ENCODE measurements at places on chromosomes 6 and 20.

GRCh38 chr6:167130008-167130677 is 7.2 kb downstream of the CCR6 start:
- DNase-seq, result no peak

DNA sequence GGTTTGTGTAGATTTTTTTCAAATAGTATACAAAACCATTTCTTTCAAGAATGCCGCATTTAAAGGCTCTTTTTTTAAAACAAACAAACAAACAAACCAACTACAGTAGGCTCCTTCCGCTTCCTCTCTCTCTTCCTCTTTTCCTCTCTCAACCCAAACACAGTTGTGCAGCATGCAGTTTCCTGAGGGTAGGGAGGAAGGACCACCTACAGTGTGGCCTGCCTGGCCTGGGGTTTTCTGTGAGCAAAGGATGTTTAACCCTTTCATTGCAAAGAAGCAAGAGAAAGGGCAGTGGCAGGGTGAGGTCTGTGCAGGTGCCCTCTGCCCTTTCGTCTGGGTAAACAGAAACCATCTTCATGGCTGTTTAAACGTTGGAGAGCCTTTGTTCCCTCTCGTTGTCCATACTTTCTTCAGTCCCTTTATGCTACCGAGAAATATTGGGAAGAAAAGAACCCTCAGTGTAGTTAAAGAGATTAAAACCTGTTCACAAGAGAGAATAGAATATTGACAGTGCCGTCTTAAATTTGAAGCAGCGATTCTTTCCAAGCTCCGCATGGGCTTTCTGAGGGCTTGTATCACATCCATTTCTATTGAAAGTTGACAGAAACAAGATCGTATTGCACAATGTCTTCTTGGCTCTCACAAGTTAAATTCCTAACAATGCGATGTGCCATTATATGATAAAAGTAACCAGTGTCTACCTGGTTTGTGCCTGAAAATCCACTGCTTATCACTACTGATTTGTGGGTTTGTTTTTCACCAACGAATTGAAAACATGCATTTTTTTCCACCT is 215.5 kb upstream of the SNX9 start:
- DNase-seq, result no peak

GRCh38 chr20:54626126-54626525 is 150.7 kb downstream of the DOK5 start:
- no peak for DNase-seq

- no peak for DNase-seq
These were observed 66.3 kb downstream of the NCOA3 start for GRCh38 chr20:47568019-47568418.

DNA sequence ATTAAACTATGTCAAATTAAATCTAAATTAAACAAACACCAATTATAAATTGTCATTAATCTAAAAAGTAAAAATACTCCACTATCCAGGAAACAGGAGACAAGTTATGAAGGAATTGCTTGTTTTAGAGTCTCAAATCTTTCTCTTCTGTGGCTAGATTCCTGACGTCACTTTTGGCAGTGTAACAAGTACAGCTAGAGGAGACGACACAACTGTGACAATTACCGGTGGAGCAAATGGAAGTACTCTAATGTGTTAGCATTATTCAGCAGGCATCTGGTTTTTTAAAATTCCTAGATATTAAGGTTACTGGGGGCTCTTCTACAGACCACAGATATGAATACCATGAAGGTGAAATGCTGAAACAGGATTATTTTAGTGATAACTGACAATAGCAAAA is 1042.7 kb downstream of the EPHA7 start:
- no peak for DNase-seq

GRCh38 chr6:113616701-113617274 is 240.4 kb upstream of the MARCKS start:
- no peak for DNase-seq

- no peak for DNase-seq
These were observed 20.6 kb upstream of the ARHGAP18 start for GRCh38 chr6:129730477-129731165.

DNA sequence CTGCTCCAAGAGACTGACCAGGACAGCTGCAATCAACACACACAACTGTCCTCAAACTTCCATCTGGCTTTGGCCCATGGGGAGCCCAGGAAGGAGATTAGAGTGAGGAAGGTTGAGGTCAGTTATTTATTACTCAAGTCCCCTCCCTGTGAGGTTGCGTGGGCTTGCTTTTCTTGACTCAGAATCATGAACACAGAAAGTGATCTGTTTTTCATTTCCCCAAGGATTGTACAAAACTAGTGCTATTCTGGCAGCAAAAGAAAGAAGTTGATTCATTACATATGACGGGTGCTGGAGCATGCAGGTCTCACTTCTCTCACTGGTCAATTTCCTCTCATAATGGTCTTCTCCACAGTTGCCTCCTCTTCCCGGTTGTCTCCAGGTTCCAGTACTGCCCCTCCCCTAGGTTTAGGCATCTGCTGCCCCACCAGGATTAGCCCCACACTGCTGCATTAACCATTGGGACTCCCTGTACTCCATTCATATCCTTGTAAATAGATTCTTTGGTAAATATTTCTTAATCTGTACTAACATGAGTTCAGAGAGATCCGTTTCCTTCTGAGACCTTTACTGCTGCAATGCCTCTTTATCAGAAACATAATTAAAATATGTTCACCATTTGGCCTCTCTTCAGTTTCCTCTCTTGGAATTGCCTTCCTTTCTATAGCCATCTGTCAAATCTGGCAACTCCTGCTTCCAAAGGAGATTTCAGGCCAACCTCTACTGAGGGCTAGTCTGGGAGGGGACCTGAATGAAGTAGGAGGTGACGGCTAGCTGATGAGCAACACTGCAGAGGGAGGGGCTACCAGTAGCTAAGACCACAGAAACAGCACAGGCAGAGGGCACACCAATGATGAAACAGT is 888.8 kb downstream of the QKI start:
- DNase-seq, result no peak

DNA sequence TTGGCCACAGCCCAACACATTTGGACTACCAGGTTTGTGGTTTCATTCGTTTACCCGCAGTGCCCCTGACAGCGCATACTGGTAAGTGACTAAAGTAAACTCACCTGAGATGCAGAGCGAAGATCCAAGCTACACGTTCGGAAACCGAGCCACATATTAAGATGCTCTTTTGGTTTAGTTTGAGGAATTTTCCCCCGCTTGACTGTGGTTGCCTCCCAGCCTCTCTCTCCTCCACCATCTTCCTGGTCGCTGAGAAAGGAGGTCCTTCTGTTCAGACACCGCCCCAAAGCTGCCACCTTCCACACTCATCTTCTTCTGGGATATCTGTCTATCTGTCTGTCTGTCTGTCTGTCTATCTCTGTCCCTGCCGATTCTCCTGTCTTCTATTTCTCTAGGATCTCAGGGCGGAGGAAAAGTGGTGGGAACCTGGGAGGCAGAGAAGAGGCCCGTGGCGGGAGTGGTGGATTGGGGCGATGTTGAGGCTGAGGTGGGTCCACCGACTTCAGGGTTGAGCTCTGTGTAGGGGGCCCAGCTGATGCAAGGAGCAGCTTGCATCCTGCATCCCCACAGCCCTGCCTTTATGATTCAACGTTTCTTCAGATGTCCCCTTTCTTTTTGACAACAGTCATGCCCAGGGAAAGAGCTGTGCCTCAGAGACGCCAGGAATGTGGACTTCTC is 196.9 kb upstream of the ZNF184 start:
- DNase-seq, result no peak

DNA sequence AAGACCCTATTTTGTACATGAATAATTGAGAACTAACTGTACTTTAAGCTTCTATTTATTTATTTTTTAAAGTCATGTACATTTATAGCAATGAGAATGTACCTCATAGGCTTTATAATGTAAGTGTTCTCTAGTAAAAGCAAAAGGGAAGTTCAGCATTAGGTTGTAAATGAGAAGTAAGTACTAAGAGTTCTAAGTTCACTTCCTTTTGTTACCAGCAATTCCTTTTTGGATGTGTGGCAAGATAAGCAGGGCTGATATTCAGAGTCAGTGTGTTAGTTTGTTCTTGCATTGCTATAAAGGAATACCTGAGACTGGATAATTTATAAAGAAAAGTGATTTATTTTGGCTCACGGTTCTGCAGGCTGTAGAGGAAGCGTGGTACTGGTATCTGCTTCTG is 54.0 kb upstream of the CCN2 start:
- DNase-seq, result no peak

DNA sequence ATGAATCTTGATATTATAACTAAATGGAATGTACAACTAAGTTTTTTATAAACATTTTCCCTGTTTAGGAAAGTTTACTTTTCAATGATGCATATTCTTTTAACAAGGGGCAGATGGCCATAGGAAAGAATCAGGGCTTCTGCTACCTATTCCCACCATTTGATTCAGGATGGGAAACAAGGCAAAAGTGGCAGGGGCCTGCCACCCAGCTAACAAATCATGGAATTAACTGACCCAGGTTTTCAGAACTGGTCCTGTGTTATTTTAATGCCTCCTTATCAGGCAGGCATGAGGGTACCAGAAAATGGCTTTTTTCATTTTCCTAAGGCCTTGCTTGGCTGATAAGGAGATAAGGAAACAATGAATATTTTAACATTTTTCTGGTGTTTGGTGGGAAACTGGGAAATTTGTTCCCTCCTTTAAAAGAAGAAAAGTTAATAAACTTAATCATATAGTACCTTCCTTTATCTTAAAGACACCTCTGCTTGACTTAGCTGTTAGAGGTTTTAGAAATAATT is 6.7 kb downstream of the POU3F2 start:
- DNase-seq, result no peak

- no peak for DNase-seq
These were observed 37.6 kb upstream of the CHMP4B start for GRCh38 chr20:33773412-33774089.

GRCh38 chr6:105651969-105652368 is 249.1 kb upstream of the PREP start:
- no peak for DNase-seq

DNA sequence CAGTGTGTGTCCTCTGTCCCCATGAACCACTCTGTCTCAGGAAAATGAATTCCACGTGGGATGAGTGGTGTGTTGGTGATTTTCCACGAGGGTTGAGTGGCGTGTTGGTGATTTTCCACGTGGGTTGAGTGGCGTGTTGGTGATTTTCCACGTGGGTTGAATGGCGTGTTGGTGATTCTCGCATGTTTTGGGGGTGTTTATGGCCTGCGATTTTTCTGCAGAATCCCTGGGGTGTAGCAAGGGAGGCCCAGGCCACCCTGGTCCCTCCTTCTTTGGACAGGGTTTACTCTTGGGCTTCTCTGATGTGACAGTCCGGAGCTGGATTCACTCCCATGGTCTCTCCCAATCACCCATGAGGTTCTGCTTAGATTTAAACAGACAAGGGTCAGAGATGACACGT is 90.6 kb upstream of the FRMD1 start:
- no peak for DNase-seq

- no peak for DNase-seq
These were observed 111.9 kb downstream of the FRK start for GRCh38 chr6:115948751-115949150.

DNA sequence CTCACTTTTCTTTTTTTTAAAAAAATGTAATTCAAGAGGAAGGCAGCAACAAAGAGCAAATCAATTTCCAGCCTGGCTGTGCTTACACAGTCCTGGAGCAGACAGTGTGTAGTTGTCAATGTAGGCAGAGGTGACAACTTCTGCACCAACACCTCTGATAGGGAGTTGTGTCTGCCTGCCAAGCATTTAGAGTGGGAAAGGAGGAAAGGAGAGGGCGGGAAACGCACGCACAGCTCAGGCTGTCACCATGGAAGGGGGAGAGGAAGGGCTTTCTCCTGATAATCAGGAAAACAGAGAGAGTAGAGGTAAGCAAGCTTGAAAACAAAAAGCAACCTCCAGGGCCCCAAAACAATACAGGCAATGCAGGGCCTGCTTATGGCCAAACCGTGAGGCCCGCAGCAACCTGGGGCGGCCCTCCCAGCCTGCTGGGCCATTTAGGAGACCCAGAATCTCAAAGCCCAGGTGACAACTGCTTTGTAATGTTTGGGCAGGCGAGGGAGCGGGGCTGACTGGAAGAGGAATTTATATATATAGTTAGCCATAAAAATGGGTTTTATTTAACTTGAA is 41.5 kb upstream of the GFOD1 start:
- no peak for DNase-seq

- no peak for DNase-seq
These were observed 194.4 kb upstream of the CST7 start for GRCh38 chr20:24754691-24755090.

GRCh38 chr6:157219201-157220200 is 103.8 kb downstream of the TMEM242 start:
- DNase-seq, result no peak

GRCh38 chr20:24605937-24606455 is 136.6 kb downstream of the SYNDIG1 start:
- no peak for DNase-seq

GRCh38 chr6:24662236-24662635 is 4.5 kb downstream of the TDP2 start:
- DNase-seq, result no peak

- DNase-seq, result no peak
These were observed 628.0 kb upstream of the NRSN1 start for GRCh38 chr6:23498013-23498412.

GRCh38 chr20:47309806-47310426 is 46.6 kb downstream of the ZMYND8 start:
- no peak for DNase-seq

DNA sequence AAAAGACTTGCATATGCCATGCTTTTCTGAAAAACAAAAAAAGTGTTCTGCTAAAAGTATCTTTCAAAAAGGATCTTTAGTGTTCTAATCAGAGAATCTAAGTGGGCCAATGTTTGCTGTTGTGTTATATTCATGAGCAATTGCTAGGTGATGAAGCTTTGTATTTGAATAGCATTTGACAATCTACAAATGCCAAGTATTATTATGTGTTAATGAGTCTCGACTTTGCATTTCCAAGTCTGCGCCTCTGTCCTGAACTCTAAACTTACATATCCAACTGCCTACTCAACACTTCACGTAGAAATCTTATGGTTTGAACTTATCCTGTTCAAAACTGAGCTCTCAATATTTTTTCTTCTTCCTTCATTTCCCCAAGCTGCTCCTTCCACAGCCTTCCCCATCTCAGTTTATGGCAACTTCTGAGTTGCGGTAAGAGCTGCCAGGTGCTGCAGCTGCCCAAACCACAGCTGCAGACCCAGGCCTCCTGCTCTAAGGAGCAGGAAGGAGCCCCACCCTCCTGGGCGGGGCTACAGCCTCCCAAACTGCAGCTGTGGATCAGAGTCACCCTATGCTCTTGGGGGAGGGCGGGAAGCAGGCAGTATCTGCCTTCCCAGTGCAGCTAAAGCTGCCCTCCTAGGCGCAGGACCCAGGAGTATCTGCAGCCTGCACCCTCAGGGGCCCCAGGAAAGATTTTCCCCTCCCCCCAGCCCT is 16.7 kb upstream of the MAK start:
- no peak for DNase-seq

GRCh38 chr20:7790189-7790588 is 150.1 kb downstream of the HAO1 start:
- no peak for DNase-seq
